ENCODE measurements at places on chromosomes 7 and 10.

- no peak for DNase-seq
These were observed 38.4 kb upstream of the CDH23 start for GRCh38 chr10:71358277-71358676.

GRCh38 chr7:128398841-128399135 lies 11.0 kb downstream of the IMPDH1 start:
- no peak for DNase-seq

DNA sequence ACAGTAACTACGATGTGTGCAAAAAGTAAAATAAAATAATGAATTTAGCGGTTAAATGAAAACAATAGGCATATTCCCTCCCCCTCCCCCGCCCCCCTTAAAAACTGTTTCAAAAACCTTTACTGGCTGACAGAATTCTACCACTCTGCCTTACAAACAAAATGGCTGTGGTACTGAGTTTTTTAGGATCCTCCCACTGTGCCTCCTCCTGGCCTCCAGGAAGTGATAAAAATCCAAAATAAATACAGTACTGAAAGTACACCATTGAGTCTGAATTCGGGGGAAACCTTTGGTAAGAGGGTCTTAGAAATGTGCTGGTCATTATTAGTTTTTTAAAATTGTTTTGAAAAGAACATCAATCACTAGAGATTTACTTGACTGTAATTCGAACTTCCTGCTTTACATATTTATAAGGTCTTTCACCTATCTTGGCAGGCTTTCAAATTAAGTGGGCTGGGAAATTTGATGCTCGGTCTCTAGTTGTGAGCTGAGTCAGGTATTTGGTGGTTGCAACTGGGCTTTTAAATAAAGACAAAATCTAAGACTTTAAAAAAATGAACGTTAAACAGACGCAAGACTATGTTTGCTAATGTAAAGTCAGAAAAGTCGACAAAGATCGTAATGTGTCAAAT lies 32.5 kb upstream of the EPC1 start:
- peak; percentile 67 for DNase-seq

DNA sequence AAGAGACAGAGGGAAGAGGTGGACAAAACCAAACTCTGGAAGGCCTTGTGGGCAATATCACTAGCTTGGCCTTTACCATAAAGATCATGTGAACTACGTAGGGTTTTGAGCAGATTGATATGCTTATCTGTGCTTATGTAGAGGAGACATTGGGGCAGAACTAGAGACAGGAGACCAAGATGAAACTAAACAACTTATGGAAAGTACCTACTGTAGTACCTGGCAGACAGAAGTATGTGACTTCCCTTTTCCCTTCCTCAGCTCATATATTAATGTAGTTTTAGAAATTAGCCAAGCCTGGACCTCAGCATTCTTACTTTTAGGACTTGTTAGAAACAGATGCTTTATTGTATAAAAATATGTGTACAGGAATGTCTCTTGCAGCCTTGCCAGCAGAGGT lies 14.0 kb upstream of the IL6 start:
- no peak for DNase-seq

DNA sequence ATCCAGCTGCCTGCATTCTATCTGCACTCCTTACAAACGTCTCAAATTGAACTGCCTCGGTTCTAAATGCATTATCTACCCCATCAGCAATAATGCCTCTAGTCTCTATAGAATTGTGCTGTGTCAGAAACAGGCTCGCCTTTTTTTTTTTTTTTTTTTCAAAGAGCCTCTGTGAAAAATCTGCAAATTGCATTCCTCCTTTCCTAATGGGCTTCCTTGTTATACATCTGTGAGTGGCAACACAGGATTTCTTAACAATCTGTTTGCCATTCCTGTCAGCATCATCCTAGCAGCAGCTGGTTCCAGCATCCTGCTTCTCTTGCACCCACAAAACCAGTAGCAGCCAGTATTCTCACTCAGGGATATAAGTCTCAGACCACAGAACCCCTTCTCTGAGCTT lies 413.5 kb upstream of the SEMA3D start:
- no peak for DNase-seq

DNA sequence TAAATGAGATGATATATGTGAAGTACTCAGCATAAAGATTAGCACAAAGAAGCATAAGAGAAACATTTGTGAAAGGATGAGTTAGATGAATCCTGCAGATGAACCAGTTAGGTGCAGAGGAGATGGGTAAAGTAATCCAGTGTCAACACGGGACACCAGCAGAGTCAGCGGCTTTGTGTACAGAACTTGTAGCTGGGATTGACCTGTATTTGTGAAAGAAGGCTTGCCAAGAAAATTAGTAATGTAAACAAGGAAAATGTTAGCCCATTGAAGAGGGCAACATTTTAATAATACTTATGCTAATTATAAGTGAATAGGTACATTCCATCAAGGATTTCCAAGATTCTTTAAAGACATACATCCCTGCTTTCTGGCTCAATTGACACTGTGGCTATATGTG lies 255.7 kb downstream of the PTEN start:
- DNase-seq, result no peak

- no peak for DNase-seq
These were observed 650.5 kb upstream of the MKI67 start for GRCh38 chr10:128776673-128777252.

GRCh38 chr10:5038733-5039132 lies 35.1 kb upstream of the AKR1C2 start:
- no peak for DNase-seq

GRCh38 chr10:22316286-22317075 lies at the start of gene COMMD3:
TSS of gene COMMD3 (plus strand) at chr10:22316388. CDS start at chr10:22316418, 30 bp downstream.
- DNase-seq, result peak; percentile 94

GRCh38 chr10:99443500-99443899 lies 13.1 kb upstream of the GOT1 start:
- no peak for DNase-seq

DNA sequence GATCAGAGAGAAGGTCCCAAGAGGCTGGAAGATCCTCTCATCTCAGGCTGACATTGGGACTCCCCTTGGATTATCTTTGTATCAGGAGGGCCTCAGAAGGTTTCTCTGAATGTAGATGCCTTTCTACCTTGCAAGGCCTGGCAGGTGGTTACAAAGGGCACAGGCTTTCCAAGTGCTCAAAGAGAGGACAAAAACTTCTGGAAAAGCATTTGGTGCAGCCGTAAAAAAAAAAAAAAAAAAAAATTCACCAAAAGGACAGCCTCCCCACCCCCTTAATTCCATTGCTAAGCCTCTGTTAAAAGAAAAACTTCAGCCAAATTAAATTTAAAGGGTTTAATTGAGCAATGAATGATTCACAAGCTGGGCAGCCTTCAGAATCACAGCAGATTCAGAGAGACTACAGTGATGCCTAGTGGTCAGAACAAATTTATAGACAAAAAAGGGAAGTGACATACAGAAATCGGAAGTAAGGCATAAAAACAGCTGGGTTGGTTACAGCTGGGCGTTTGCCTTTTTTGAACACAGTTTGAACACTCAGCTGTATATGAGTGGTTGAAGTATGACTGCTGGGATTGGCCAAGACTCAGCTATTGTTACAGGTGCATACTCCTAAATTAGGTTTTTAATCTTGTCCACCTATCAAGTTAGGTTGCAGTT lies 42.5 kb upstream of the LRGUK start:
- peak; percentile 11 for DNase-seq

DNA sequence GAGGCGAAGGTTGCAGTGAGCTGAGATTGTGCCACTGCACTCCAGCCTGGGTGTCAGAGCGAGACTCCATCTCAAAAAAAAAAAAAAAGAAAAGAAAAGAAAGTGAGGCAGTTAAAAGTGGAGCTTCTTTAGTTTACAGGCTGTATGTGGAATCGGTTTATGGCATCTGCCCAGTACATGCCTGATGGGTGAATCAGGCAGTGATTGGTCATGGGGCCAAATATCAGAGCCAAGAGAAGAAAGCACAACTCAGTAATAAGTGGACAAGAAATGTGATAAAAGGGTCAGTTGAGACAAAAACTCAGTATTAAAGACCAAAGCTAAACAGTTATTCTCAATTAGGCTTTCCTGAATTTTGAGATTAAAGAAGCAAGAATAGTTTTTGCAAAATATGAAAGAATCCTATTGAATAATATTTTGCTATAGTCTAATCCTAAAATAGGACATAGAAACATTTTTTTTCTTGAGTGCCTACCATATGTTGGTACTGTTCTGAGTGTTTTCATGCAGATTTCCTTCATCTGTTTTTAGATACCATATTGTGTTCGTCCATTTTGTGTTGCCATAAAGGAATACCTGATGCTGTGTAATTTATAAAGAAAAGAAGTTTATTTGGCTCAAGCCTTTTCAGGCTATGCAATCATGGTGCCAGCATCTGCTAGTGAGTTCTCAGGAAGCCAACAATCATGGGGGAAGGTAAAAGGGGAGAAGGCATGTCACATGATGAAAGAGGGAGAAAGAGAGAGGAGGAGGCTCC lies 14.4 kb downstream of the CDC14C start:
- no peak for DNase-seq

DNA sequence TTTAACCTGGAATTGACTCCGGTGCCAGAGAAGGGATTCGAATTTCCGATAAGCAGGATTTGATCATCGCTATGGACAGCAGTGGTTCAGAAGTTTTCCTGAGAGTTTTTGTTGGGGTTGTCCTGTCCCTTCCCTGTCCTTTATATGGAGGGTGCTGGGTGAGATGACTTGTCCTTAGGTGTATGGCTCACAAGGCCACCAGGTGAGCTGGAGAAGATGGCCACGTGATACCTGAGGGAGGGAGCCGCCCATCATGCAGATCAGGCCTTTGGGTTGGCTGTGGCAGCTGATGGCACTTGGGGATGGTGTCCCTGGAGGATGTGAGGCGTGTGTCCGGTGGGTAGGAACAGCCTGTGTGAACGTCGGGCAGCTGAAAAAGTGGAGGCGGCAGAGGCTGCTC lies 187.7 kb downstream of the PTPN20 start:
- DNase-seq, result no peak

GRCh38 chr7:64636386-64636785 lies 29.5 kb upstream of the ZNF107 start:
- peak; percentile 5 for DNase-seq

DNA sequence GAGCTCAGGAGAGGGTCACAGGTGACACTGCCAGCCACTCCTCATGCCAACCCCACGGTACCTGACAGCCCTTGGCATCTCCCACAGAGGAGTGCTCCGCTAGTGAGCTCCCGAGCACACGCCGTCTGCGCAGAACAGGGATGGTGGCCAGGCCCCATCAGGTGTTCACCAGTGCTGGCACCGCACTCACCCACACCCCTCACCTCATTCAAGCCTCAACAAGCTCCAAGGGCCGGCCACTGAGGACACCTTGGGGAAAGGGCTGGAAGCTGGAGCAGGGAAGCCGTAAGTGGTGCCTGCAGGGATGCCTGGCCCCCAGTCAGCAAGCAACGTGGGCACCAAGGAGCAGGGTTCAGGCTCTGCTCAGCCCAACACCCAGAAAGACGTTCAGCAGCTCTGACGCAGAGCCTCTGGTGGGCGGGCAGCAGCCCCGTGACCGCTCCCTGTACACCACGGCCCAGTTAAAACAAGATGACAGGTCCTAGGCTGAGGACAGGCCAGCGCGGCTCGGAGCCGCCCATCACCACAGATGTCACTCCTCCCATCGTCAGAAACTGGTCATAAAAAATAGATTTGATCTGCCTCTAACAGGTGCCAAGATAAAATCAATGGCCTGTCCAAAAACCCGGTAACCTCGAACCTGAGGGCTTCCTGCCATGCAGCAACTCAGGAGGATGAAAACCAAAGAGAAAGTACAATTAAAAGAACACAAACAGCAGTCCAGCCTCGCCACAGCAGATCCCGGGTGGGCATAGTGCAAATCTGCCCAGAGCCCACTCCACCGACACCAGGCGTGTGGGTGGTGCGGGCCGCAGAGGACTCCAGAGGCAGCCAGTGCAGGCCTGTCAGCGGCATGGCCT lies 275.9 kb downstream of the MAD1L1 start:
- no peak for DNase-seq

- DNase-seq, result no peak
These were observed 177.2 kb downstream of the PTN start for GRCh38 chr7:137166363-137166762.

GRCh38 chr7:159142730-159143129 lies 1.9 kb downstream of the VIPR2 start:
- DNase-seq, result no peak

DNA sequence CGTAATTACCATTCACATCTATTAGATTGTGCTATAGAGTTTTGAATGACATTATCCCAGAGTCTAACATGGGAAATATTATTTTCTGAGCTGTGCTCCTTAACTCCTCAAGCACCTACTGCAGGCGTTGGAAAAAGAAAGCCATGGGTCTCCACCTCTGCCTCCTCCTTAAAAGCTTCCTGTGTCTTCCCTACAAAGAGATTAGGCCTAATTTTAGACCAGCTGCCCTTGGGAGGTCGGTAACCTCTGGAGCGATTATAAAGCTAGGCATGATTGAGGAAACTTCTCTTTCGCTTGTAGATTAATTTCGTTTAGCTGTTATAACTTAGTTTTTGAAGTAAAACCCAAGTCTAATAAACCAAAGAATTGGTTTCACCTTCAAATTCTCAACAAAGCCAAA lies 75.2 kb downstream of the PLXDC2 start:
- no peak for DNase-seq

GRCh38 chr7:92608380-92609322 lies 18.5 kb upstream of the FAM133B start:
- no peak for DNase-seq

DNA sequence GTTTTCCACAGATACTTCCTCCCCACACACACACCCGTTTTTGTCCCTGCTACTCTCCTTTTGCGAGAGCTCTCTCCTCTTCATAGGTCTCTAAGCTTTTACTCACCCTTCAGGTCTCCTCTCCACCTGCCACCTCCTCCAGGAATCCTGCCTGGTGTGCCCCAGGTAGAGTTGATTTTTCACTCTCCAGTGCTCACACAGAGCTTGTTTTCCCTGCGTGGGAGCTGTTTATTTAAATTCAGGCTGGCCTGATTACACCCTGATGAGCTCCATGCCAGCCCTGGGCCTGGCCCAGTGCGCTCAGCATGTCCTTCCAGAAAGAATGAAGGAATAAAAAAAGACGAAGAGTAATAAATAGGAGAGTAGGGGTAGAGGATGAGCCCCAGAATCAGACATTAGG lies 7.5 kb upstream of the CLDN4 start:
- no peak for DNase-seq

DNA sequence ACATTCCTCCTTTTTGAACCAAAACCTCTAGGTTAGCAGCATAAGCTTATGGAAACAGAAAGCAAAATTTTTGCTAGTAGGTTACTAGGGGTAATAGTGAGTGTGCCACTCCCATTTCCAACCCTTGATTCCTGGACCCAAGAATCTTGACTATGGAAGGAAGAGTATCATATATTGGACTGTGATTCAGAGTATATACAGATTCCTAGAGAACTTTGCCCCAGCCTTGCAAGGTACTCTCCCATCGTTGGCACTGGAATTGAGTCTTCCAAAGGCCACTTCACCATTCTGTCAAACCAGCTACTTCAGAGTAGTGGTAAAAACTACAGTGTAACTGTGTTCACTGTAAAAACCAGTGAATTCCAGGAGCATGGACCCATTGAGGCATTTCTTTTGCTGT lies 69.4 kb downstream of the LRRC17 start:
- DNase-seq, result no peak
